ENCODE measurements at places on chromosomes 6 and 20.

- no peak for DNase-seq
These were observed 280.5 kb downstream of the SYNE1 start for GRCh38 chr6:152356662-152357061.

DNA sequence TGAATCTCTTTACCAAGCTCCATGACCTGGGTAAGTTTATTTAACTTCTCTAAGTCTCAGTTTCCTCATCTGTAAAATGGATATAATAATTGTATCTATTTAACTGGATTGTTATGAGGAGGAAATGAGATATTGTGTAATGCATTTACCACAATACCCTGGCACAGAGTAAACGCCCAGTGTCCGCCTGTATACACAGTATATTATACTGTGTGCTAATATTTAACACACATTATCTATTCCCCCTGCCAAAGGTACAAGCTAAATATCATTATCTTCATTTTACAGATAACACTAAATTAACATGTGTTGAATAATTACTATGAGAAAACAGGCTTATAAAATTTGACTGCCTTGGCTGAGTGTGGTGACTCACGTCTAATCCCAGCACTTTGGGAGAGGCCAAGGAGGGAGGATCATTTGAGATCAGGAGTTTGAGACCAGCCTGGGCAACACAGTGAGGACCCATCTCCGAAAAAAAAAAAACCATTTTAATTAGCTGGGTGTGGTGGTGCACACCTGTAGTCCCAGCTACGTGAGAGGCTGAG is 38.7 kb upstream of the TNFRSF21 start:
- no peak for DNase-seq

- no peak for DNase-seq
These were observed 69.0 kb upstream of the STXBP5 start for GRCh38 chr6:147135211-147135681.

- no peak for DNase-seq
These were observed 18.1 kb downstream of the SLX4IP start for GRCh38 chr20:10453241-10453640.

DNA sequence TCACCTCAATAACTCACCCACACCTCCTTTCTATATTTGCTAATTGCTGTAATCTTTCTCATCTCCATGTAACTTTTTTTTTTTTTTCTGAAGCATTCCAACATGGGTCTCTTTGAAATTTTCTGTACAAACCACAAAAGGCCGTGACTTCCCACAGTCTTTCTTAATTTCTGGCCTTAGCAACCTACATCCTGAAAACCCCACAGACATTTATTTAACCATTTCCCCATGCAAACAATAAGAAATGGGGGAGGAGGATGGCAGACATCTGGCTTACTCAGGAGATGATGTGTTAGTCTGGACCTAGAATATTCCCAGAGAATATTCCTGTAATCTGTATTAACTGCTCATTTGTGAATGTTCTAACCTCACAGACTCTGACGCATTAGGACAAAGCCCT is 57.6 kb downstream of the MEP1A start:
- no peak for DNase-seq

- DNase-seq: no peak
These were observed 30.6 kb downstream of the EPB41L1 start for GRCh38 chr20:36184816-36185776.

- DNase-seq: no peak
These were observed 81.3 kb downstream of the AFDN start for GRCh38 chr6:167907837-167908681.

- no peak for DNase-seq
These were observed 148.1 kb downstream of the ZDHHC14 start for GRCh38 chr6:157528931-157529653.

GRCh38 chr20:50269091-50270033 is 78.7 kb downstream of the CEBPB start:
- no peak for DNase-seq

DNA sequence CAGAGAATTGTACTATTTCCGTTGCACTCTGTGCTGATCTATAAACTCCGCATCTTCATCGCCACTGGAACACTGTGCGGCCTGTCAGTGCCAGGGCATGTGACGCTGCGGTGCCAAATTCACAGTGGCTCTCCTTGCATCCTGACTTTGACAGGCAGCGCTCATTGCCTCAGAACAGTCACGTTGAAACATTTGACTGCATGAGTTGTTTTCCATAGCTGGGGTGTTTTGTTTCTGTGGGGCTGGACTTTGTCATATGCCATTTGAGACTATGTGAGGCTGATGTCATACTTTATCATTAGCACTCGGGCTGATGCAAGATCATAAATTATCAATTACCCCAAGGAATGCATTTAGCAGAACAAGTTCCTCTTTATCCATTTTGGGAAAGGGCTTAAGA is 32.7 kb downstream of the CFAP61 start:
- no peak for DNase-seq

- DNase-seq: no peak
These were observed 1079.3 kb downstream of the EPHA7 start for GRCh38 chr6:92339936-92340640.

DNA sequence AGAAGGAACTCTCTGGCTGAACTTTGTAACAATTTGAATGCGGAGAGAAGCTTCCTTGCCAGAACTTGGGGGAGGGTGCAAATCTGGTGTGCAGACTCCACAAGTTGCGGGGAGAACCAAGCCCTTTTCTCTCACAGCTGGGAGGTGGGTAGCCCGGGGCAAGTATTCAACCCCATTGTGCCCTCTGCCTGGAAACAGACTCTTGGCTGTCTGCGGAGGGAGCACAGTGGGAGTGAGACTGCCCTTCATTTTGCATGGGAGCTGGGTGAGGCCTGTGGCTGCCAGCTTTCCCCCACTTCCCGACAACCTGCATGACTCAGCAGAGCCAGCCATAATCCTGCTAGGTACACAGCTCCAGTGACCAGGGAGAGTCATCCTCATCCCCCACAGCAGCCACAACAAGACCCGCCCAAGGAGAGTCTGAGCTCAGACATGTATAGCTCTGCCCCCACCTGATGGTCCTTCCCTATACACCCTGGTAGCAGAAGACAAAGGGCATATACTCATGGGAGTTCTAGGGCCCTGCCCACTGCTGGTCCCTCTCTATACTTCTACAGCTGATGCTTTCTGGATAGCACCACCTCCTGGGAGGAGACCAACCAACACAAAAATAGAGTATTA is 29.4 kb upstream of the TPD52L1 start:
- DNase-seq: no peak

GRCh38 chr6:107116328-107116892 is 1.1 kb upstream of the BEND3 start:
- DNase-seq: peak; percentile 58

DNA sequence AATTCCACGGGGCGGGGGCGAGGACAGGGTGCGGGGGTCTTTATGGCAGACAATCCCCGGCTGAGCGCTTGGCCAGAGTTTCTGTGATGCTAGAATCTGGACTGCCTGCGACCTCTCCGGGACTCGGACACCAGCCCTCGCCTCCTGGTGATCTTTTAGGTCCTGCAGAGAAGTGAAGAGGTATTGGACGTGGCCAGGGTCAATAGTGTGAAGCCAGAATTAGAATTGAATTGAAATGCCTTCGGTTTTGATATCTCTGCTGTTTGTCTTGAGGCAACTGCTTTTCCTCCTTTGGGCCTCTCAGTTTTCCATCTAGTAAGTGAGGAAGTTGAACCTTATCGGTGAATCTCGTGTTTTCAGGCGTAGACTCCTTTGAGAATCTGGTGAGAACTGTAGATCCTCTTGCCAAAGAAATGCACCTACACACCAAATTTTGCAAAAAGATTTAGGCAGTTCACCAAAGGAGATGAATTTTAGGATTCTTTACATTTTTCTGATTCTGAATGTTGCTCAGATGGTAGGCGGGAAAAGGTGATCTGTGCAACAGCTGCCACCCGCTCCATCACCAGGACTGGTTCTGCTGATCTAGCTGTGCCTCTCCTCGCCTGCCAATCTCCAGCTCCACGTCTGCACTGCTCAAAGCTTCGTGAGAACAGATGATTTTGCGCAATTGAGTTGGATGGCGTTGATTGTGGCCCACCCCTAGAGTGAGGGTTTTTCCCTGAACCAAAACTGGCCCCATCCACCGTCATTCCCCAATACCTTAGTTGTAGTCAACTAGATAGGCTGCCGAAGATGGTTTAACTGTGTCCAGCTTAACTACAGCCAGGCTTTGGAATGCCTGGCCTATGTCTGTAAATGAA is 837 bp upstream of the OSER1 start:
- DNase-seq: no peak

DNA sequence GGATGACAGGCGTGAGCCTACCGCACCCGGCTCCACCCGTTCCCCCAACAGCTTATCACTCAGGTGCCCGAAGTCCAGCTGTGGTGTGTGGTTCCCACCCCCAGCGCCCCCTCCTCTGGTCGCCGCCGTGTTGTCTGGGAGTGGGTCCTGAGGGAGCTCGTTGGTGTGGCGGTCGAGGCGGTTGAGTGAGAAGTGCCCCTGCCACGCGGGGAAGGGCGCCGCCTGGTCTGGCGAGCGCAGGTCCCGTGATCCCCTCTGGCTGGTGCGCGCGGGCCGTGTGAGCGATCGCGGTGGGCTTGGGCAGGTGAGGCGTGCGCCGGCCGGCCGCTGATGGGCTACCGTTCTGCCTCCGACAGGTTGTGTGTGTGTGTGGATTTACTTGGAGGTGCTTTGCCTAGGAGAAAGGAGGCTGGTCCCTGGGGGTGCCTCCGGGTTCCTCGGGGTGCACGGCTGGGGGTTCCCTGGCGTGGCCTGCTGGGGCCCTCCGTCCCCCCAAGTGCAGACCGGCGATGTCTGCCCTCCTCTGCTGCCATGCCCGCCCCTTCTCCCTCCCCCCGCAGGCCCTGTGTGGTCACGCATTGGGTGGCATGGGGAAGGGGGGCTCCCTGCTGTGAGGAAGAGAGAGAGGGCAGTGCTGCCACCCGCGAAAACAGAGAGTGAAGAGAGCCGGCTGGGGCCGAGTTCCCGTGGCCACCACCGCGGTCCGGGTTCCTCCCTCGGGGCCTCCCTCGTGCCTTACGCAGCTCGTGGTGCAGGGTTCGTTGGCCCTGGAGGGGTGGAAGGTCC is 336.0 kb upstream of the DEFB115 start:
- no peak for DNase-seq

DNA sequence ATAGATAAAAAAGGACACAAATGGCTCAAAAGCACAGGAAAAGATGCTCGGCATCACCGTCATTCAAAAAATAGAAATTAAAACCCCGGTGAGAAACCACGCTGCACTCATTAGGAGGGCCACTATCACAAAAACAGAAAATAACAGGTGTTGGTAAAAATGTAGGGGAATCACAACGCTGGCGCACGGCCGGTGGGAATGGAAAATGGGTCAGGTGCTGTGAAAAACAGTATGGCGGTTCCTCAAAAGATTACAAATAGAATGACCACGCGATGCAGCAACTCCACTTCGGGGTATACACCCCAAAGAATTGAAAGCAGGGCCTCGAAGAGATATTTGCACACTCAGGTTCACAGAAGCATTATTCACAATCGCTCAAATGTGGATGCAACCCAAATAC is 28.3 kb downstream of the NPEPL1 start:
- no peak for DNase-seq

GRCh38 chr6:85081102-85081501 is 316.7 kb upstream of the TBX18 start:
- DNase-seq: no peak

DNA sequence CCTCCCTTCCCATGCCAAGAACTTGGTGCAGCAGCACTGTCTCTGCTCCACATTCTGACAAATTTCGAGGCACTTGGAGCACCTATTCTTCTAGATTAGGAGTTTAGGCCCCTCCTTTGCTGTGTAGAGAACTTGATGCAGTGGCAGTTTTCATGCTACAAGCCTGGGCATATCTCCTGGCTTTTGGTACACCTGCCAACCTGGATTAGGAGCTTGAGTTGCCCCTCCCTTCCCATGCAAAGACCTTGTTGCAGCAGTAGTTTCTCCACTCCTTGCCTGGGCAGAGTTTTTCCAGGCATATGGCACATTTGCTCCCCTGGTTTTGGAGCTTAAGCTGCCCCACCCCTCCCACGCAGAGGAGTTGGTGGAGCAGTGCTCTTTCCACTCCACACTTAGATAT is 956.1 kb downstream of the EYS start:
- no peak for DNase-seq

DNA sequence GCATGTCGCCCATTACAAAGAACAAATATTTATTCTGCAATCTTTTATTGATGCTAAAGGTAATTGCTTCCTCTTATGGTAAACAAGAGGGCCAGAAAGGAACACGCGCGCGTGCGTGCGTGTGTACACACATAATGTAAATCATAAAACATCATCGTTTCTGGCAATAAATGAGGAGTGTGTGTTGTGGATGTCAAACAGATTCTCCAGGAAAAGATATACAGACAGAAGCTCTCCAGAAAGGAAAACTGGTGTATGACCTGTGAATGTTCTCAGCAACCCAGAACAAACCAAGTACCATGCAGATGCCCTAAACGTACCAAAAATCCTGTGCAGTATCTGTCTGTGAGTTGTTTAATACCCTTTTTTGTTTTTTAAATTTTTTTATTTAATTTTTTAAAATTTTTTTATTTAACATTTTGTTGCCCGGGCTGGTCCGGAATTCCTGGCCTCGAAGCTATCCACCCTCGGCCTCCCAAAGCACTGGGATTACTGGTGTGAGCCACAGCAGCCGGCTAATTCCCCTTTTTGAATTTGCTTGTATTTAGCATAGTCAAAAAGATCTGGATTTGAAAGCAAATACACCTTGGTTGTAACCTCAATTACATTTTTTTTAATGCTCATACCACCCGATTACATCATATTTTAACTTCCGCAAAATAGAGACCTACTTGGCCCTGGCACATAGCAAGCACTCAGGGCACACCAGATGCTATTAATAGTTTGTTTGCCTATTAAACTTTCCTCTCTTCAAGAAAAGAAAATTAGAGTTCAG is 909 bp upstream of the NUDT3 start:
- no peak for DNase-seq

GRCh38 chr6:138004430-138005287 is 102.6 kb downstream of the PERP start:
- DNase-seq: no peak

DNA sequence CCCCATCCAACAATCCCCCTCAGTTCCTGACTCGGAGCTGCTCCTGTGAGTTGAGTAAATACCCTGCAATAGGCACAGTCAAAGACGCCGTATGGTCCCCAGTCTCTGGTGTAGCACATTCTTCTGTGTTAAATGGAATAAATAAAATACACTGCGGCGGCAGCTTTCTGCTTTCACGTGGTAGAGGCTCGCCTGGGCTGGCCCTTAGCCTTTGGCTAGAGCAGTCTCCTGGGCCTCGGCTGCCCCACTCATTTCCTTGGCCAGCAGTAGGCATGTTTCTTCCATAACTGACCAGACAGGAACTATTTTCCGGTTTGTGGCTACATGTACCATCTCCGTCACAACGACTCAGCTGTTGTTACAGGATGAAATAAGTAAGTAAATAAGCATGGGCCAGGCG is 20.7 kb downstream of the SERPINB6 start:
- DNase-seq: no peak

GRCh38 chr6:138372711-138373463 is 4.8 kb upstream of the SMIM28 start:
- DNase-seq: no peak

DNA sequence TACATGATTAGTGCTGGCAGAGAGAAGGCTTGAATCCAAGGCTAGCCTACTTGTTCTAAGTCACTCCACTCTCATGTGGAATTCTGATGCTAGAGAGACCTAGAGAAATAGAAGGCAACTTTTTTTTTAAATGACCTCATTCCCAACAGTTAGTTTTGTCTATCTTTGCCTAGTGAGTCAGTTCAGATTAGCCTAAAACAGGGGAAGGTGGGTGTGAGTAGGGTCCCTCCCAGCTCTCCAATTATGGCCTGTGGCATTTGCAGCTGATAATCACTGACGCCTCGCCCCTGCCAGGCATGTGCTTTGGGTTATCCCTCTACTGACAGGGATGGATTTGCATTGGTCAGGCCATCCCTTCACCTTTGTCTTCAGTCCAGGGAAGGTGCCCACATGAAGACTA is 13.6 kb downstream of the TXLNB start:
- DNase-seq: no peak

Data from NCI-H1048 (cell line).